ENCODE measurements at places on chromosomes 6 and 20.

DNA sequence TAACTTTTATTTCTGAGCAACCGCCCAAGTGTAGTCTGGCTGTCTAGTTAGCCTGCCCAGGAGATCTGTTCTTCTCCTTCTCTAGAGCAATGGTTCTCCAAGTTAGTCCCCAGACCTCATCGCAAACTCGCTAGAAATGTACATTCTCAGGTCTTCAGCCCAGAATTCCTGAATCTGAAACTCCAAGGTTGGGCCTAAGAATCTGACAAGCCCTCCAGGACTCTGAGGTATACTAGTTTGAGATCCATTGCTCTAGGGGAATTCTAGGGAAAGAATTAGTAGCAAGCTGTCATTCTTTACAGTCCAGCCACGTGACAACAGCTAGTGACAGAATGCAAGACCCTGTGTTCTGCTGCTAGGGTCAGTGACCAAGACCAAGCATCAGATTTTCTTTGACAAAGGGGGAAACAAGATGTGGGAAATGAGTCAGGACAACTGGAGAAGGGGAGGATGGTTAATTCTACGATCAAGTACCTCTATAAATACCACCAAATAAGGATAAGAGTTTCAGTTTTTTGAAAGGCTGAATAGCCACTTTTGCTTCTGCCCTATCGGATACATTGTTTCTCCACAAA is 5.8 kb downstream of the UBE2V1 start:
- no peak for DNase-seq

- DNase-seq: no peak
Measured at GRCh38 chr20:37205794-37206193, 26.4 kb upstream of the MROH8 start.

GRCh38 chr6:135640449-135641111 is 143.0 kb upstream of the AHI1 start:
- DNase-seq: no peak

GRCh38 chr20:54054516-54054915 is 15.9 kb downstream of the BCAS1 start:
- no peak for DNase-seq

- no peak for DNase-seq
Measured at GRCh38 chr6:140660295-140660694, 1285.8 kb upstream of the CITED2 start.

DNA sequence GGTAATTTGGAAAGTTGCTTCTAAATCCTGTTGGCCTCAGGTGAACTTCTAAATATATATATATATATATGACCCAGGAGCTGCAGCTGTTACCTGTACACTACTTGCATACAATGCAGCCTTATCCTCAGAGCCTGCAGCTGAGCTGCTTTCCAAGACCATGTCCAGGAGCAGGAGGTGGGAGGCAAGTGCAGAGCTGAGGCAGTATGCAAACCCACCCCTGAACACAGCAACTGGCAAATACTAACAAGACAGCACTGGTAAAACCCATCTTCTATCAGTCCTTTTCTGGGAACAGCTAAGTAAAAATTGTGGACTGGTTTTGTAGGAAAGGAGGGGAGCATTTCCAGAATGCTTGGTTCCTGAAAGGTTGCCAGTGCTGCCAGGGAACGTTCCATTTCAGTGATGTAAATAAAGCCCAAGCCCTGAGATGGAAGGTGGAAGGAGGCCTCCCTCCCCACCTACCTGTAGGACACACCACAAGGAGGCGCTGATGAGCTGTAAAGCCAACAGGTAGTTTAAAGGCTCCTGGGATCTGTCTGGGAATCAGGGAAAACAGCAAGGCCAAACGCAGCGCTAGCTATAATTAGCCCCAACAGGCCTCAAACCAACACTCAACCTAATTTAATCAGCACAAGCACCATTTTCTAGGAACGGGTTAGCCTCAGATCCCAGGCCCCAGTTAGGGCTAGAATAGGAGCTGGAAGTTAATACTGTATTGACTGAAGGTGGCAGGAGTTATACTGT is 93.8 kb upstream of the MAP7 start:
- peak; percentile 87 for DNase-seq

DNA sequence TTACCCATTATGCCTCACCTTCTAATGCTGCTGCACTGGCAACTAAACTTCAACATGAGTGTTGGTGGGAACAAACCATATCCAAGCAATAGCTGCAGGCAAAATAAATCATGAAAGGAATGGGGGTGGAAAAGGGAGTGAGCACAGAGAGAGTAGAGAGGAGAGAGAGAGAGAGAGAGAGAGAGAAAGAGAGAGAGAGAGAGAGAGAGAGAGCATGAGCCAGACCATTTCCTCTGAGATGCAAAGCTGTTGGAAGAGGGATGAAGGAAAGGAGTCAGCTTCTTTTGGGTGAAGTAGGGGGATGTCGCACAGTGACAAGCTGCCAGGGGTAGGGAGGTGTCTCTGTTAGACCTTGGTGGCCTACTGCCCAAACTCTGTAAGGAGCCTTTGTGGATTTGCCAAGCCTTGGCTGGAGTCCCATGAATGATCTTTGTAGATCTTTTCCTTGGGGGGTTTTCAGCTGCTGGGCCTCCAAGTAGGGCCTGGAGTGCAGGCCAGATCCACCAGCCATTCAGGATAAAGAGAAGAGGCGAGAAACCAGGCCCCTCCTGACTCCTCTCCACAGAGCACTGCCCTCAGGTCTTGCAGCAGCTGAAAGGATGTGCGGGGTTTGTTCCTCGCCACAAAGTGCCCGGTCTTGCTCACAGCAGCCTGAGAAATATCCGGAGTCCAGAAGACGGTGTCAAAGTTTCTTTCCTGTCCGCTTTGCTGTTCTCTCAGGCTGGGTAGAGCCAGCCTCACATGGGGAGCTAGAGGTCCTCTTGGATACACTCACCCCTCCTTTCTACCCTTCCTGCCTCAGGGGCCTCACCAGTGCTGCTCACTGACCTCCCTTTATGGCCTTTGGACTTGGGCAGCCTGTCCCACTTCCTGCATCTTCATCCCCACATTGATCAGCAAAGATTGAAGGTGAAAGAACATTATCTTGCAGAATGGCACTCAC is 17.8 kb downstream of the BTBD3 start:
- DNase-seq: no peak

GRCh38 chr20:6705106-6705766 is 62.2 kb upstream of the BMP2 start:
- no peak for DNase-seq

GRCh38 chr20:3663031-3663701 is at the start of gene GFRA4:
GFRA4 (minus strand) TSS chr20:3663399; CDS start chr20:3663399, 0 bp downstream.
- no peak for DNase-seq

GRCh38 chr6:72905705-72906478 is 284.0 kb downstream of the KCNQ5 start:
- DNase-seq: no peak

GRCh38 chr6:15456422-15456821 is 206.4 kb downstream of the DTNBP1 start:
- DNase-seq: no peak

GRCh38 chr6:161023316-161023715 is 31.7 kb downstream of the MAP3K4 start:
- no peak for DNase-seq

GRCh38 chr6:78810698-78811097 is 56.7 kb upstream of the IRAK1BP1 start:
- no peak for DNase-seq
